Neural progenitor cell (in vitro differentiated cells): ENCODE measurements at places on chromosomes 2 and 18. TPM values are rescaled to one million over a fixed set of nuclear protein-coding genes. Genes with fewer than 3 reads are reported as not detected.

GRCh38 chr2:111094691-111095090 lies 26.0 kb upstream of the BCL2L11 start:
- peaks cover 3% of the 10 kb centered on the region for H3K4me1 ChIP-seq
- no peak for DNase-seq
- H3K4me3 ChIP-seq, result no peak overlapping the region
- no peaks in the 10 kb centered on the region for H3K27me3 ChIP-seq
- no peak overlapping the region for H3K27ac ChIP-seq

DNA sequence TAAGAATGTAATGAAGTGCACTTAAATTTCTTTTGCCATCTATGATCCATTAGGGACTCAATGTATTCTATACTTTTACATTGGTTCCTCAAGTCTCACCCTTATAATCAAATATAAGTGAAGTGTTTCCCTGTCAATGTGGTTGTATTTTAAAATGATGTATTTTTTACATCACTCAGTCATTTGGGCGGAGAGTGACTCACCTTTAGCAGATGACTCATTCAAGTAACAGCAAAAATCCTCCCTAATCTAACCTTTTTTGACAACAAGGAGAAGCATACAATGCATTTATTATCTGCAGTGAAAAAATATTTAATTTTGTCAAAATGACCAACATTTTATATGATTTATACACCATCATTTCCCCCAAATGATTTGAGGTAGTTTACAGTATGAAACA lies 94.4 kb downstream of the FANCL start:
- H3K27ac ChIP-seq, result no peak overlapping the region
- H3K27me3 ChIP-seq, result no peaks in the 10 kb centered on the region
- no peak overlapping the region for H3K4me3 ChIP-seq
- H3K4me1 ChIP-seq, result no peaks in the 10 kb centered on the region
- DNase-seq, result no peak

The SPP2 gene
- total RNA-seq, result not detected in 2 replicates

GRCh38 chr18:10131081-10131459 lies 217.3 kb downstream of the VAPA start:
- no peak overlapping the region for H3K27ac ChIP-seq
- H3K4me1 ChIP-seq, result peaks cover 17% of the 10 kb centered on the region
- DNase-seq, result no peak

The HTR2B gene
- not detected in 2 replicates for total RNA-seq
